ENCODE measurements at places on chromosomes 13 and 19.
A peak's percentile ranks its signal among the peaks of the same experiment; 100 is the strongest.

GRCh38 chr19:19276851-19277250 is 3.8 kb upstream of the TM6SF2 start:
- no peak for DNase-seq

DNA sequence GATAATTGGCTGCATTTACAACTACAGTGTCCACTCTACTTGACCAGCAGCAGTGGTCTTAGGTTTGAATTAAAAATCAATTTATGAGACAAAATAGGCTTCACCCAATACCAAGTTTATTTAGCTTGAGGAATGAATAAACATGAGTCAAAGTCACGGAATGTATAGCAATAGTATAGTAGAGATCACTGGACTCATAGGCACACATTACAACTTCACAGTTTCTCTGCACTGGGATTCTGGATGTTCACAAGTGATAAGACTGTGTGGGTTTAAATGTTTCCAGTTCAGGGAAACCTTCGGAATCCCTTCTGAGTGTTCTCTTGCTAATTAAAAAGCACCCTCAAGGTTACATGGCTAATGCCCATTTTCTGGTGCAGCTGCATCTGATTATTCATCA is 1064.9 kb downstream of the SLITRK5 start:
- no peak for DNase-seq

DNA sequence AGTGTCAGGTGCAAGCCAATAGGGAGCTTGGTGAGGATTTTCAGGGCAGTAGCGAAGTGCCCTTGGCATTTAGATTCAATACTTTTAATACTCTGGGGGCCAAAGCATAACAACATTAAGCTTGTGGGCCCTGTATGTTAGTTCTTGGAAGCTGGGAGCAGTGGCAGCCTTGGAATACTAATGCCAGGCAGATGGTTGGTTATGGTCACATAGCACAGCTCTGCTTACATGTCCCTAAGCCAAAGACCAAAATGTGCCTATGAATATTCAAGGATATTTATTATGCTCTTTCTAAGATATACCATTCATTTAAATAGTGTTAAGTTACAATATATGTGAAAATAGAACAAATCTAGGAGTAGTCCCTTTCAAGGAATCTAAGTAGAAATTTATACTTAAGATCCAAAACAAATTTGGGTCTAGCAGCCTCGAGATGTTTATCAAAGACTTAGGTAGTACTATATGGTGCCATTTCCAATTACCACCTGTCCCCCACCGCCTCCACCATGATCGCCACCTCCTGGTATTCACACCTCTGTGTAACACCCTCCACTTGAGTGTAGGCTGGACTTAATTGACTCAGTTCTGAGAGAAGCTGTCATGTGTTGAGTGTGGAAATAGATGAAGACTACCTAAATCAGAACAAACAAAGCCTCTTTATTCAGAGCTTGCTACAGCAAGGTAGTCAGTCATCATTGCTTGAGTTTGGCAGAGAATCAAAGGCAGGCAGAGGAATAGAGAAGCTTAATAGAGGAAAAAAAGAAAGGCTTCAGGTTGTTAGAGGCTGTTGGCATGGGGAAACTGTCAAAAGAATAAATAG is 261.0 kb downstream of the GPC5 start:
- DNase-seq: peak; percentile 17

DNA sequence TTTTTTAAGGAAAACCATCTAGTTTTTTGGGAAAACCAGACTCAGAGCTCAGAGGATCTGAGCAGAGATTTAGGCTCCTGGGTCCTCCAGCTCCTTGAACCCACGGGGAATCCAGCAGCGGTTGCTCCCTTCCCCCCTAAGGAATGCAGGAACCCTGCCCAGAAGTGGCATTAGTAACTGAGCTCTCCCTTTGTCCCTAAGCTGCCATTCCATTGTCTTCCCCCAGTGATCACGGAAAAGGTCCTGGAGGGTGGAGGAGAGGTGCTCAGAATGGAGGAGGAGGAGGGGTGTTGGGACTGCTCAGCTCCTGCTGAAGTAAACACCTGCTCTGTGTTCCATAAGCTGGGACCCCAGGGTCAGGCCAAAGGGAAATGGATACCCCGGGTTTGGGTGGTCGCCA is 16.8 kb upstream of the OR1M1 start:
- peak; percentile 79 for DNase-seq

DNA sequence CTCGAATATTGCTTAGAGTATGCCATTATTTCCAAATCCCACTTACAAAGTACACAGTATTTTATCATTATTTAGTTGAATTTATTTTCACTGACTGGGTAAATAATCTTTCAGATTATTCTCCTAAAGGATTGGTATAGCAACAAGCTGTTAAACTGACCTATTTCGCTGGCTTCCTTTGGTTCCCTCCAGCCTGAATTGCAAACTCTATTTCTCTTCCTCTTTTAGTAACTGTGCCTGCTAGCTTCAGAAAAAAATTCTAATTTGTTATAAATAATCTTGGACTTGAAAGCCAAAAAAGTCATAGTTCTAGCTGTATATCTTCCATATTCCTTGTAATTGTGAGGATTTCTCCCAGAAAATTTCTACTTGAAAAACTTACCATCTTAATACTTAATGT is 15.0 kb upstream of the CCNA1 start:
- DNase-seq: no peak

- no peak for DNase-seq
Measured at GRCh38 chr19:24059563-24060295, 27.3 kb upstream of the ZNF254 start.

DNA sequence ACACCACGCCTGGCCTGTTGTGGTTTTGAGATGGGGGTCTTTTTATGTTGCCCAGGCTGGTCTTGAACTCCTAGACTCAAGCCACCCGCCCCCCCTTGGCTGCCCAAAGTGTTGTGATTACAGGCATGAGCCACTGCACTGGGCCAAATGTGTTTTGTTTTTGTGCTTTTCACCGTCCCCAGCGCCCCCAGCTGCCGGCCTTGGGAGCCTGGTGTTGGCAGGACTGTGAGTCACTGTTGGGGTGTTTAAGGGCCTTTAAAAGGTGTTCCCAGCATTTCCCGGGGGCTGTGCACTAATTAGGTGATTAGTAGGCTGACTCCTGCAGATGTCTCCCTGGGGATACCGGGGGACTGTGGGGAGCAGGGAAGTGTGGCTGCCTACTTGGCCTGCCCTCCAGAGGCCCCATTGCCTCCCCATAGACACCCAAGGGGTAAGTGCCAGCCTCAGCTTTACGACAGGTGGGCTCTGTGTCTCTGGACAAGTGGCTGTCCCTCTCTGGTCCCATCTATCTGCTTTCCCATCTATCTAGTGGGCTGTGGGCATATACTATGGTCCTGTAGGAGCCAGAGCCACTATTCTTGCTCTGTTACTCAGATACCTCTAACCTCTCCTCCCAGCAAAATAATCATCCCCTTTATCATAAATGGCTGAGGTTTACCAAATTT is 11.8 kb upstream of the TLE5 start:
- DNase-seq: peak; percentile 52

GRCh38 chr13:84366506-84366905 is 484.2 kb upstream of the SLITRK1 start:
- DNase-seq: peak; percentile 29

DNA sequence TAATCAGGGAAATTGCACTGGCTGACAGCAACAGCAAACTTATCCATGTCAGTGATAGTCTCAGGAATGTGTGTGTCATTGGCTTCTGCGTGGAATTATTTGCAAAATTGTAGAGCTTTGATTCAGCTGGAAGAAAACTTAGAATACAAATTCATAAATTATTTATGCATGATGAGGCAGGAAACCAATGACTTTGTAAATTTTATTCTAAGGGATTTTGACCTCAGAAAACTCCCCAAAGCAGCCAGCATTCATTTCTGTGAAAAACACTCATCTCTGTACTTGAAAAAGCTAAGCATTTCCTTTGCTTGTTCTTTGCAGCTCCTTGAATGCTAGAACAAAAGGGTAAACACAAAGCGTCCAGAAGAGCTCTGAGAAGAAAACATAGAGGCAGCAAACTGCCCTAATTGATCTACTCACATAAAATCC is 162.4 kb downstream of the DCT start:
- DNase-seq: peak; percentile 26

DNA sequence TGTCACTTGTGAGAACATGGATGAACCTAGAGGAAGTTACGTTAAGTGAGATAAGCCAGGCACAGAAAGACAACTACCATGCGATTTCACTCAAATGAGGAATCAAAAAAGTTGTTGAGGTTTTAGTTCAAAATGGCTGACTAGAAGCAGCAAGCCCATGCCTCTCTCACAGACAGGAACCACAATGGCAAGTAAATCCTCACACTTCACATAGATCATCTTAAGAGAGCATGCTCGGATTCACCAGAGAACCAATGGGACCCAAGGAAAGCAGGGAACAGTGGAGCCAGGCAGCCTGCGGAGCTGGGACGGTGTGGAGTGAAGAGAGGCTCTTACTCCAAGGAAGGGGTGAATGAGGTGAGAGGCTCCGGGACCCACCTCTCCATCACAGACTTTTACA is 581.0 kb downstream of the UQCRFS1 start:
- no peak for DNase-seq

DNA sequence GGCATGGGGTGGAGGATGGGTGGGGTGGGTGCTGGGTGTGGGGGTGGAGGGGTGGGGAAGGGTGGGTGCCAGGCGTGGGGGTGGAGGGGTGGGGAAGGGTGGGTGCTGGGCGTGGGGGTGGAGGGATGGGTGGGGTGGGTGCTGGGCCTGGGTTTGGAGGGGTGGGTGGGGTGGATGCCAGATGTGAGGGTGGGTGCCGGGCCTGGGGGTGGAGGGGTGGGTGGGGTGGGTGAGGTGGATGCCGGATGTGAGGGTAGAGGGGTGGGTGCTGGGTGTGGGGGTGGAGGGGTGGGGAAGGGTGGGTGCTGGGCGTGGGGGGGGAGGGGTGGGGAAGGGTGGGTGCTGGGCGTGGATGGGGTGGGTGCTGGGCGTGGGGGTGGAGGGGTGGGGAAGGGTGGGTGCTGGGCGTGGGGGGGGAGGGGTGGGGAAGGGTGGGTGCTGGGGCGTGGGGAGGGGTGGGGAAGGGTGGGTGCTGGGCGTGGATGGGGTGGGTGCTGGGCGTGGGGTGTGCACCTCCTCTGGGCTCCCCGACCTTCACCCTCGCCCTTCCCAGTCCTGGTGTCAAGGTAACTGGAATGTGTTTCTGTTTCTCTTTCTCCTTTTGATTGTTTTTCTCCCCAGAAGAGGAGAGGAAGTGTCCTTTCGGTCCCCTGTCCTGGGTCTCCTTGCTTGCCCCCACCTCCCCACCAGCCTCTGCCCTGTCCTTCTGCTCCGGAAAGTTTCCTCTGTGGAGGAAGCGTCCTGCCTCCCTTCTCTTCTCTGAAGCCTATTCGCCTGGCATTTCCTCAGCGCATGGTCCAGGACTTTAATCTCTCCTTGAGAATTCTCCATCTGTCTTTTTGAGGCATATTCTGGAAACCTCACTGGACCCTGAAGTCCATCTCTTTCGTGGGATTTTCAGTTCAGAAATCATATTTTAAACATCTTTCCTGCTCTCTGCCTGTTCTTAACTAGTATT is 22.9 kb upstream of the CFAP97D2 start:
- DNase-seq: no peak

GRCh38 chr13:41652735-41653361 is 195.5 kb downstream of the RGCC start:
- peak; percentile 72 for DNase-seq

- DNase-seq: peak; percentile 22
Measured at GRCh38 chr13:20301403-20302071, 69.4 kb upstream of the GJB6 start.

DNA sequence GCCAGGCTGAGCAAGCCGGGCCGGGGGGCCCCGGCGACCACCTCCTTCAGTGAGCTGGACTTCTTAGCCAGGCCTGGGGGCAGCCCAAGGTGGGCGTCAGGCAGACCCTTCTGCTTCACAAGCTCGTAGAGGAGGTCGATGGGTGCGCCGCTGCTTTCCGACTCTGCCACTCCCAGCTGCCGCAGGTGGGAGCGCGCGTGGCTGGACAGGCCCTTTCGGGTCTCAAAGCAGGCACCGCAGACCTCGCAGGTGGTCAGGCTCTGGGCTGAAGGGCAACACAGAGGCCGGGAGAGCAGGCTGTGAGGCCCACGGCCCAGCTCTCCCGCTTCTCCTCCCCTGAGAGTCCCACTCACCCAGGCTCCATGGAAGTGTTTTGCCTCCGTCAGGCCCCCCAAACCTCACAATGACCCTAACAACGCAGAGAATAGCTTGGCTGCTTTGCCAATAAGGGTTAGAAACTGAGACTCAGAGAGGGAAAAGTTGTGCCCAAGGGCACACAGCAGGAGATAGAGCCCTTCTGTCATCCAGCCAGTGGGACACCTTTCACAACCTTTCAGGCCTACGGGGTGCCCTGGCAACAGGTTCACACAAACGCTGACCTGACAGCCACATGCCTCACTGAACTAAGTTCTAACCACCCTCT is 11.2 kb upstream of the AKAP8L start:
- no peak for DNase-seq

- peak; percentile 10 for DNase-seq
Measured at GRCh38 chr13:37595162-37595561, 3.4 kb downstream of the POSTN start.

- no peak for DNase-seq
Measured at GRCh38 chr19:16927883-16928282, 39.1 kb downstream of the F2RL3 start.

- peak; percentile 1 for DNase-seq
Measured at GRCh38 chr13:102517959-102518358, 78.8 kb upstream of the TPP2 start.

All from astrocyte of the hippocampus (primary cell).